ENCODE measurements at places on chromosomes 11 and 22. TPM values are rescaled to one million over a fixed set of nuclear protein-coding genes. Genes with fewer than 3 reads are reported as not detected.

Gene SPDYC
- total RNA-seq, result not detected

Gene PIWIL4
- total RNA-seq, result 1.00 TPM

Gene GSTT2
- total RNA-seq, result not detected

Gene NAALAD2
- not detected for total RNA-seq

Gene NDUFA6
- 35.9 TPM for total RNA-seq

Gene FXYD2
- not detected for total RNA-seq

Gene PGA5
- total RNA-seq, result not detected

Measured in nasal cavity respiratory epithelium epithelial cell of viscerocranial mucosa (primary cell).